BE2C (cell line): ENCODE measurements at places on chromosomes 3 and 15.

- DNase-seq = no peak
These were observed 144.5 kb downstream of the ATP10A start for GRCh38 chr15:25718597-25718996.

DNA sequence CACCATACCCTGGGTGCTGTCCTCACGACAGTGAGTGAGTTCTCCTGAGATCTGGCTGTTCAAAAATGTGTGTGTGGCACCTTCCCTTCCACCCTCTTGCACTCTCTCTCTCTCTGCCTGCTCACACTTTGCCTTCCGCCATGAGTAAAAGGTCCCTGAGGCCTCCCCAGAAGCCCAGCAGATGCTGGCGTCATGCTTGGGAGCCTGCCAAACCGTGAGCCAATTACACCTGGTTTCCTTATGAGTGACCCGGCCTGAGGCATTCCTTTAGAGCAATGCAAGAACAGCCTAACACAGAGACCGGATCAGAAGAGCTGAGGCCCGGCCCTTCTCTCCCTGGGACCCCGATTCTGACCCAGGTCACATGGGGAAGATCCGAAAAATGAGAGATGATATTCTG lies 15.4 kb downstream of the TMEM44 start:
- peak; percentile 43 for DNase-seq

GRCh38 chr15:94032571-94032970 lies 198.8 kb upstream of the MCTP2 start:
- DNase-seq = no peak

DNA sequence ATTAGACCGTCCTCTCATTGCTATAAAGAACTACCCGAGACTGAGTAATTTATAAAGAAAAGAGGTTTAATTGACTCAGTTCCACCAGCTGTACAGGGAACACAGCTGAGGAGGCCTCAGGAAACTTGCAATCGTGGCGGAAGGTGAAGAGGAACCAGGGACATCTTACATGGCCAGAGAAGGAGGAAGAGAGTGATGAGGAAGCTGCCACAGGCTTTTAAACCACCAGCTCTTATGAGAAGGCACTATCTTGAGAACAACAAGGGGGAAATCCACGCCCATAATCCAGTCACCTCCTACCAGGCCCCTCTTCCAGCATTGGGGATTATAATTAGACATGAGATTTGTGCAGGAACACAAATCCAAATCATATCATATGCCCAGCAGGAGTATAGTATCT lies 138.5 kb downstream of the ALCAM start:
- peak; percentile 23 for DNase-seq

DNA sequence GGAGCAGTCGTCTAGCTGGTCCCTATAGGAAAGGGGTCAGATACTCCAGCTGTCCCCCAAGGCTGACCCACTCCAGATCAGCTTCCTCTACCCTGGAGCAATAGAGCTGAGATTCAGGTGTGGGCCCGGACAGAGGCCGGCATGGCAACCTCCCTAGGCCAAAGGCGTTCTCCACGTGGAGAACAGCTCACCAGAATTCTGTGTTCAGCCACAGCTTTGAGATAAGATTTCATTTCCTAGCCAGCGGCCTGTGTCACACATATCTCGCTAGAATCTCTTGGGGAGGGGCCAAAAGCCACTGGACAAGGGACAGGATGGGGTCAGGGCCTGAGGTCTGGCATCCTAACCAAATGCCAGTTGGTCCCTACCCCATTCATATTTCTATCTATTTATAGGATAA lies 20.1 kb downstream of the SRGAP3 start:
- no peak for DNase-seq

DNA sequence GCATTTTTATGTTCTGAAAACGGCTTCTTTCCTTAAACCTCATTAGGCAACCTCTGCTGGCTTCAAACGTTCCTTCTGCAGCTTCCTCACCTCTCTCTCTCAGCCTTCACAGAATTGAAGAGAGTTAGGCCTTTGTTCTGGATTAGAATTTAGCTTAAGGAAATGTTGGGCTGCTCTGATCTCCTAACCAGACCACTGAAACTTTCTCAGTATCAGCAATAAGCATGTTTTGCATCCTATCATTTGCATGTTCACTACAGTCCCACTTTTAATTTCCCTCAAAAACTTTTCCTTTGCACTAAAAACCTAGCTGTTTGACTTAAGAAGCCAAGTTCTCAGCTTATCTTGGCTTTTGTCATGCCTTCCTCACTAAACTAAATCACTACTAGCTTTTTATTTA lies 49.5 kb downstream of the SMARCC1 start:
- DNase-seq = no peak

DNA sequence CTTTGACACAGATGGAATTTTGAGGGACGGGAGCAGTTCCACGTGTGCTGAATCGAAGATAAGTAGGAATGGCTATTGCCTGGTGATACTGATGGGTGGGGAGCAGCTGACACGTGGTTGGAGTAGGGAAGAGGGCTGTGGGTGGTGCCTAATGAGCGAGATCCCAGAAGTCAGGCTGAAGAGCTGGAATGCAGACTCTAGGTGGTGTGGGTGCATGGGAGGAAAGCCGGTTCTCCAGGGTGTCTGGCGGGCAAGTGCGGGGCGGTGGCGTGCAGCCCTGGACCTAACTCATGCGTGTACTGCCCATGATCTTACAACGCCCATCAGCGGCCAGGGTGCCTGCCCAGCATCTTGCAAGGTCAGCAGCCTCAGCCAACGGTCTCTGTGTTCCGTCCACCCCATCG lies 63.1 kb downstream of the ARNT2 start:
- no peak for DNase-seq

- no peak for DNase-seq
These were observed 324.4 kb upstream of the CFAP20DC start for GRCh38 chr3:59374091-59374817.

- DNase-seq = no peak
These were observed 49.4 kb downstream of the DPH6 start for GRCh38 chr15:35496585-35496984.

- peak; percentile 27 for DNase-seq
These were observed 60.3 kb upstream of the RPL32 start for GRCh38 chr3:12901623-12902045.

GRCh38 chr3:163347944-163348343 lies 1730.4 kb downstream of the SI start:
- DNase-seq = no peak

- no peak for DNase-seq
These were observed 211.8 kb downstream of the NAALADL2 start for GRCh38 chr3:175070946-175071345.

DNA sequence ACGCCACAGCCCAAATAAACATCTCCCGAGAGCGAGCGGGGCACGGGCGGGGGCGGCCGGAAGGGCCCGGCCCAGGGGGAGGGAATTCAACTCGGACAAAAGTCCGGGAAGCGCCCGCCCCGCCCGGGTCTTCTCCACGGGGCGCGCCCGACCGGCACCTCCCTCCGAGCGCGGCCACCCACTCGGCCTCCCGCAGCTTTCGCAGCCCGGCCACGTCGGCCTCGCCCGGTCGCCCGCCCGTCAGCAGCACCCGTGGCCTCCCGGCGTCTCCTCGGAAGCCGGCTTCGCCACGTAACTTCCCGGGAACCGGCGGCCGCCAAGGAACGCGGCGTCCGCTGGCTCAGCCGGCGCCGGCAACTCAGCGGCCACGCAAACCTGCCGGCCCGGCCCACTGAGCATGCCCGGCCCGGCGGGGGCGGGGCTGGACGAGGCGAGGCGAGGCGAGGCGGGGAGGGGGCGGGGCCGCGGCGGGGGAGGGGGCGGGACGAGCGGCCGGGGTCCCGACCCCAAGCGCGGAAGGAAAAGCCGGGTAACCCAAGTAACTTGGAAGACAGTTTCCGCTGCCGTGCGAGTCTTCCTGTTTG lies at the start of gene TJP1:
Gene TJP1 (minus strand): TSS at position 369 of the 584 bp plus-strand sequence. CDS start 440 bp downstream, outside the sequence.
- peak; percentile 88 for DNase-seq

DNA sequence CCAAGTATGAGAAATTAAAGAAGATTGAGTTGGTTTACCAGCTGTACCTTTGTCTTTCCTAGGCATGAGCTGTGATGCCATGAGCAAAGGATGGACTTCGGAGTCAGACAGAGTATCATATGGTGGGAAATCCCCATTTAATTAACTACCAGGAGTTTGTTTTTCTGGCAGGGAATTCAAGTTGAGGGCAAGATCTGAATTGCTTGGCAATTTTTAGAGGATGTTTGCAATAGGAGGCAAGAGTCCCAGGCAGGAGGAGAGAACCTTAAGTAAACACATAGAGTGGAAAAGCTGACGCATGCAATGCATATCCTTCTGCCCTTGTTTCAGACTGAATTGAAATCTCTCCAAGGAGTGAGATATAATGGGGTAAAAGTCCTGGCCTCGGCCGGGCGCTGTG lies 569.7 kb upstream of the MDFIC2 start:
- no peak for DNase-seq

- no peak for DNase-seq
These were observed 211.0 kb downstream of the GBE1 start for GRCh38 chr3:81550415-81550814.

DNA sequence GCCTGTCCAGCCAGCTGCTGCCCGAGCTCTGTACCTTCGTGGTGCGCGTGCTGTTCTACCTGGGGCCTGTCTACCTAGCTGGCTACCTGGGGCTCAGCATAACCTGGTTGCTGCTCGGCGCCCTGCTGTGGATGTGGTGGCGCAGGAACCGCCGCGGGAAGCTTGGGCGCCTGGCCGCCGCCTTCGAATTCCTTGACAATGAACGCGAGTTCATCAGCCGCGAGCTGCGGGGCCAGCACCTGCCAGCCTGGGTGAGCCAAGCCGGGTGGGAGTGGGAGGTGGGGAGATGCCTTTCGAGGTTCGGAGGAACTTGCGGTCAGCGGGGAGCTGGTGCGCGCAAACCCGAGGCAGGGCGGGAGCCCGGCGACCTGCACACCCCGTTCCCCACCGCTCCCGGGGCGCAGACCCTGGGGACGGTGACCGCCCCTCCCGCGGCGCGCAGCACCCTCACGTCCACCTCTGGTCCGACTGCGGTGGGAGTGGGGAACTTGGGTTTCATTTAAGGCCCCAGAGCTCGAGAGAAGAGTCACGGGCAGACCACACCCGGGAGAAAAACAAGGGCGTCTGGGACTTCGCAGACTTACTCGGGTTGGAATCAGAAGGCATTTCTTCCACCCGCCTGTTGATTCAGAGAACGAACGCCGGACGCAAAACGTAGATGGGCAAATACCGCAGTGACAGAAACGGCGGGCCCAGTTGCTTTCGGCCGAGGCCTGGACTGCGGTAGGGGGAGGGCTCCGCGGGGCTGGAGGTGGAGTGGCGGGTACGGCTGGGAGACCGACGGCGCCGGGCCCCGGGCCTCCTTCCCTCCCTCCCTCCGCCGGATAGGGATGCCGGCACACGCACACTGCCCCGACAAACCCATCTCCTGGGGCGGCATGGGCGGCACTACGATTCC lies 708 bp downstream of the ESYT3 start:
- no peak for DNase-seq

DNA sequence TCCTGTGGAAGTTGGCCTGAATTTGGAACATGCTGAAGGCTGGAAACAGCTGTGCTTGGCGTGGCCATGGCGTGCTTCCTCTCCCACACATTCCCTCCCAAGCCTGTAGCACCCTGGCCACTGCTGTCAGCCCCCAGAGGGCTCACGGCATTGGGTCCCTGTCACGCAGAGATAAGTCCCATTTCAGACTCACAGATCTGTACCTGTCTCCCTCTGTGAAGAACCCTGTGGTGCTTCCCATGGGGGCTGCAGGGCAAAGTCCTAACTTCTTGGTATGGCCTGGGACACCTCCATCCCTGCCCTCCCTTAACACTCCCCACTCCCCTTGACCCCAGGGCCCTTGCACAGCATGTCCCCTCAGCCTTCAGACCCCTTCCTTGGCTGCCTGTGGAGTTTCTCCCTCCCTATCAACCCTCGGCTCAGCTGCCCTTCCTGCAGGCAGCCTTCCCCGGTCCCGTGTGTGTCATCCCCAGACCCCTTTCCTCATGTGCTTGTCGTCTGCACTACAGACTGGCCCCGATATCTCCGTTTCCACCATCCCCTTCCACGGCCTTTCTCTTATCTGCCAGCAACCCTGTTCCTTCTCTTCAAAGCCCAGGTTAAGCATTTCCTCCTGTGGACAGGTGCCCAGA lies 28.6 kb downstream of the ABTB1 start:
- DNase-seq = no peak

DNA sequence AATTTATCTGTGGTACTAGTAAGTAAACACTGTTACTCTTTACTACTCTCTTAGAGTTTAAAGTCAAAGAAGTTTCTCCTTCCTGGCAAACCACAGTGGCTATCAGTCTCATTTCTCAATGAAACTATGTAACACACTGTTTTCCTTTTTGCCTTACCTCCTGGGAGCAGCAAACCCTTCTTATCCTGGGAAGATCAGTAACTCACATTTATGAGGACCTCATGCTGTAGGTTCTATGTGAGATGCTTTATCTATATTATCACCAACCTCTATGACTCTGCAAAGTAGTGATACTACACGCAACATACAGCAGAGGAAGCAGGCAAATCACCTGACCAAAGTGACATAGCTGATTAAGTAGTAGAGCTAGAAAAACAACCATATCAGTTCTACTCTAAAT lies 35.3 kb downstream of the PBRM1 start:
- DNase-seq = no peak

DNA sequence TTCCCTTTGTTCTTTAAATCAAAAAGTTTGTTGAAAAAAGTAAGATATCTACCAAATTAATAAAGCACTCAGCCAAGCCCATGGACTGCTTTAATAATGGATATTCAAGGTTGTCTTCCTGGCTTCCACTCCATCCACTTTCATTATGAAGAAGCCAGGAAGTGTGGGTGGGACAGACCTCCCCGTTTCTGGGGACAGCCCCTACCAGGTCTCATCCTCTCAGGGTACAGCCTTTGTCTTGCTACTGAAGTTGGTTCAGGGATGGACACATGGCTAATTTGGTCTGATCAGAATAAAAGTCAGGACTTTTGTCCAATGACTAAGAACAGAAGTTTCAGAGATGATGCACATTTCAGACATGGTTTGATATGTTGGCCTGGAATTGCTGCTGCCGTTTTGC lies 32.6 kb downstream of the CCNB2 start:
- DNase-seq = no peak

- DNase-seq = no peak
These were observed 268.4 kb downstream of the IGSF11 start for GRCh38 chr3:118766306-118766669.

- no peak for DNase-seq
These were observed 18.1 kb downstream of the RNF111 start for GRCh38 chr15:59005579-59005978.

GRCh38 chr3:120370463-120370862 lies 21.3 kb upstream of the LRRC58 start:
- no peak for DNase-seq

GRCh38 chr15:43134157-43134635 lies 810 bp downstream of the TMEM62 start:
- DNase-seq = no peak

GRCh38 chr15:62711691-62712454 lies 330.7 kb upstream of the TPM1 start:
- no peak for DNase-seq

GRCh38 chr3:61593446-61594029 lies 32.2 kb downstream of the PTPRG start:
- no peak for DNase-seq
